Activated T-helper 1 cell treated with anti-CD3 and anti-CD28 coated beads, Interleukin-2, amount 50 U/mL, for 16 hours (primary cell): ENCODE measurements at places on chromosomes 16 and 17.

GRCh38 chr17:42459256-42459800, 650 bp downstream of the ATP6V0A1 start:
- no peak for DNase-seq

DNA sequence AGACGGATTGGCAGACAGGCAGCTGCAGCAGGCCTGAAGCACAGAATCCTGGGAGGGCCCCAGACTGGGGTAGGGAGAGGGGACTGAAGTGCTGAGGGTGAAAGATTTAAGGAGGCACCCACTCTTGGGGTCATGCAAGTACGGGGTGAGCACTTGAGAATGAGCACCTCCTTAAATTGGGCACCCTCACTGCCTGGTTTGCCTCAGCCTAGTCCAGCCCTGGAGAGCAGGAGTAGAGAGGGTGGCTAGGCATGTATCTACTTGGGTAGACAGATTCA, 154.1 kb upstream of the CDC42EP4 start:
- no peak for DNase-seq

DNA sequence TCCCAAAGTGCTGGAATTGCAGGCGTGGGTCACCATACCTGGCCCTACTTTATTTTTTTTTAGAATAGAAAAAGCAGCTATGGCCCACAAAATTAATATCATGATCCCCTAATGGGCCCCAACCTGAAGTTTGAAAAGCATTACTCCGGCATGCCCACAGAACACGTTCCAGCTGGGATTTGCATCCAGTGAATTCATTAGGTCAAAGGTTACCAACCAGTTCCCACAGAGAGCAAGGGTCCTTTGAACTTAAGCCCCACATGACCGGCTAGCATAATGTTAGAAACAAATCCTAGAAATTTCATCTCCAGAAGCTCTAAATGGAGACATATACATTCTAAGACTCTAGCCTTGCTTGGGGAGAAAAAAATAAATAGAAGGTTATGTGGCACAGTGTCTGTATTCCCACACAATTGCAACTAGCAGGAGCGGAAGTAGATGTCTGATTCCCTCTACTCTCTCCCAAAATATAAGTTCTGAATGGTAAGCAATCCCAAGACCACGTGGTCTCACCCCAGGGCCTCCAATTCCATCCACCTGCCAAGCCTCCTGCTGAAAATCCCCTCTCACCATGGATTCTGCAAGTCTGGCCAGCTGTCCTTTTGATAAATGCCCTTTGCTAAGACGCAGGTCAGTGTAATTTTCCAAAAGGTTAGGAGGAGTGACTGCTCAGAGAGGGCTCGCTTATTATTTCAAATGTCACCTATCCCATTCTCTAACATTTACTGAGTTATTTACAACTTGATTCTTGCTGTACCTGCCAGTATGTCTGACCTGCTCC, 395.8 kb downstream of the NPIPA8 start:
- DNase-seq: no peak

DNA sequence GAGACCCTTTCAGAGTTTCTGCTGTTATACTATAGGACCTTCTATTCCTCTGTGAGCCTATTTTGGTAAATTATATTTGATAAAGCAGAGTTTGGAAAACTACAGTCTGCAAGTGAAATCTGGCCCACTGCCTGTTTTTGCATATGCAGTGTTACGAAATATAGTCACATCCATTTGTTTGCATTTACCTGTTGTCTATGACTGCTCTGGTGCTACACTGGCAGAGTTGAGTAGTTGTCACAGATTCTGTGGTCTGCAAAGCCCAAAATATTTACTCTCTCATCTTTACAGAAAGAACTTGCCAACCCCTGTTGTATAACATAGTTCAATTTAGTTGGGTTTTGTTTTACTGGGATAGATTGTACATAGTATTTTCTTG, 42.3 kb downstream of the TNRC6A start:
- no peak for DNase-seq

- no peak for DNase-seq
Measured at GRCh38 chr16:21263640-21264570, 14.2 kb downstream of the CRYM start.

DNA sequence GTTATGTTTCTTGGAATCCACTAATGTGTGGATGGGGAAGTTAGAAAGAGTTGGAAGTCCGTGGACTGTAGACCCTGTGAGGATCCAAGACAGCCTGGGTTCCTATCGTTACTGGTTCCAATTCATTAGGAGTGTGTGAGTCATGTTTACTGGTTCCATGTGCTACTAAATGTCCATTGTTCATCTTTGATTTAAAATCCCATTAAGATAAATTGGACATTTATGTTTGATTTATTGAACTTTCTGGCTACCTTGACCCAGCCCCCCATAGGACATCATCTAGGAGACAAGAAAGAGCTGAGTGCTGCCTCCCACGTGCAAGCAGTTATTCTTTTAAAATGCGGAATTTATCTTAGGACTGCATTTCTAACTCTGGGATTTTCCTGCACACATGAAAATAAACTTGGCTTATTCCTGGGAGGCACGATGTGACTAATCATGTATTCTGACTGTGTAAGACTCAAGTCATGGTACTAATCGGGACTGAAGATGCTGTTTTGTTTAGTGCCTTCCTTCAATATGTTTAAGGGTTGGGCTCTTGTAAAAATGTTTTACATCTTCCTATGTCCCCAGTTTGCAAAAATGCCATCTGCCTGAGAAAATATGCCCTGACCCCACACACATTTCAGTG, 53.4 kb downstream of the RGS9 start:
- DNase-seq: no peak

GRCh38 chr17:1362964-1363363, 37.1 kb downstream of the YWHAE start:
- DNase-seq: no peak

DNA sequence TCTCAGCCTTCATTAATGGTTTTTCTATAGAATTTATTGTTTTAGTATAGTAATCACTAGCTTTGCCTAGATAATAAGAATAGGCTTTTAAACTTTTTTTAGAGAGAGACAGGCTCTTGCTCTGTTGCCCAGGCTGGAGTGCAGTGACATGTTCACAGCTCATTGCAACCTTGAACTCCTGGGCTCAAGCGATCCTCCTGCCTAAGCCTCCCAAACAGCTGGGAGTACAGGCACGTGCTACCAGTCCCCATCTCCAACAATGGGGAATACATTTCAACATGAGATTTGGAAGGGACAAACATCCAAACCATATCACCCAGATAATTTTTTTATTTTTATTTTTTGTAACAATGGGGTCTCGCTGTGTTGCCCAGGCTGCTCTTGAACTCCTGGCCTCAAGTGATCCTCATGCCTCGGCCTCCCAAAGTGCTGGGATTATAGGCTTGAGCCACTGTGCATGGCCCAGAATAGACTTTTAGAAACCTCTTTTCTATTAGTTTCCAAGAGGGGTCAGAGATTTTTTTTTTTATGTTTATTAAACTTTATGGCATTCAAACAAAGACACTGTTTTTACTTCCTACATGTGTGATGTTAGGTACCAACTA, 7.3 kb downstream of the NACA2 start:
- no peak for DNase-seq

DNA sequence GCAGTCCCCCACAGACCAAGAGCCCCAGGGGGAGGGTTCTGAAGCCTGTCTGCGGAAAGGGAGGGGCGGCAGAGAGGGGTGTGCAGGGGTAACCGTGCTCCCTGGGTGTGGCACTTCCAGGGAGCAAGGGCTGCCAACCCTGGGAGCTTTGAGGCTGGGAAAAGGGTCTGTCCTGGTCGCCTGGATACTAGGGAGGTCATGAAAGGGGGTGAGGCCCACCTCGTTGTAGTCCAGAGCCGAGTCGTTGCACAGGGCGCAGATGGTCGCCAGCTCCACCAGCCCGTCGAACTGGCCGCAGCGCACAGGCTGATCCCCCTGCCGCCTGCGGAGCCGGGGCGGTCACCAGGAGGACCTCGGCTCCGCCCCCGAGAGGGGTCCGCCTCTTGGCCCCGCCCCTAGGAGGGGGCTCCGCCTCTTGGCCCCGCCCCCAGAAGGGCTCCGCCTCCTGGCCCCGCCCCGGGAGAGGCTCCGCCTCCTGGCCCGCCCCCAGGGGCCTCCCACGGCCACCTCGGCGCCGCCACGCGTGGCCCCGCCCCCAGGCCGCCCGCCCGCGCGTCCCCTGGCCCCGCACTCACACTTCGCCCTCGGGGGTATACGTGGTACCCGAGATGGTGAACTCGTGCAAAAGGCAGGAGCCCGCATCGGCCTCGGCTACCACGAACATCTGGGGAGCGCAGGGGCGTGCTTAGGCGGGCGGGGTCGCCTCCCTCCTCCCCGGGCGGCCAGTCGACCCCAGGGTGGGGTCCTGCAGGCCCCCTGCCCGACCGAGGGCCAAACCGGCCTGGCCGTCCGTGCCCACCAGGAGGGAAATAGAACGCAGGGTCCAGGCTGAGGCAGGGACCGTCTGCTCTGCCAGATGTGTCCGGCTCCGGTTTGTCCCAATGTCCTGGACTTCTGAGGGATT, 19.5 kb downstream of the ATP2A3 start:
- no peak for DNase-seq

DNA sequence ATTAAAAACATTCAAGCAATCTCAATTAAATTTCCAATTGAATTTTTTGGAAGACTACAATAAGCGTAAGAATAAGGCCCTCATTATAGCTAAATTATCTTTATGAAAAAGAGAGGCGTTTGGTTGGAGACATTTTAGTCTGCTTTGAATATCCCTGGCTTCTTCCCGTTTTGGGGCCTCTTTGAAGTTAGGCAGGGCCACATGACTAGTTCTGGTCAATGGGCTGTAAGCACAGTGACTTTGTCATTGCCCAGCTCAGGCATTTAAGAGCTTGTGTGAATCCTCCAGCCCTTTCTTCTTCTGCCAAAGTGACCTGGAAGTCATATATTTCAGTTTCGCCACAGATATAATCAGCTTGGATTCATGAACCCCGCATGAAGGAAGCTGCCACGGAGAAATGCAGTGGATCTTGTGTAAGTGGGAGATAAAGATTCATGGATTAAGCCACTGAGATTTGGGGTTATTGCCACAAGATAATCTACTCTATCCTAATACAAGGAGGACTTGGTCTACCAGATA, 21.7 kb upstream of the UBTF start:
- no peak for DNase-seq

GRCh38 chr16:53872248-53873221, 168.6 kb downstream of the FTO start:
- DNase-seq: no peak

DNA sequence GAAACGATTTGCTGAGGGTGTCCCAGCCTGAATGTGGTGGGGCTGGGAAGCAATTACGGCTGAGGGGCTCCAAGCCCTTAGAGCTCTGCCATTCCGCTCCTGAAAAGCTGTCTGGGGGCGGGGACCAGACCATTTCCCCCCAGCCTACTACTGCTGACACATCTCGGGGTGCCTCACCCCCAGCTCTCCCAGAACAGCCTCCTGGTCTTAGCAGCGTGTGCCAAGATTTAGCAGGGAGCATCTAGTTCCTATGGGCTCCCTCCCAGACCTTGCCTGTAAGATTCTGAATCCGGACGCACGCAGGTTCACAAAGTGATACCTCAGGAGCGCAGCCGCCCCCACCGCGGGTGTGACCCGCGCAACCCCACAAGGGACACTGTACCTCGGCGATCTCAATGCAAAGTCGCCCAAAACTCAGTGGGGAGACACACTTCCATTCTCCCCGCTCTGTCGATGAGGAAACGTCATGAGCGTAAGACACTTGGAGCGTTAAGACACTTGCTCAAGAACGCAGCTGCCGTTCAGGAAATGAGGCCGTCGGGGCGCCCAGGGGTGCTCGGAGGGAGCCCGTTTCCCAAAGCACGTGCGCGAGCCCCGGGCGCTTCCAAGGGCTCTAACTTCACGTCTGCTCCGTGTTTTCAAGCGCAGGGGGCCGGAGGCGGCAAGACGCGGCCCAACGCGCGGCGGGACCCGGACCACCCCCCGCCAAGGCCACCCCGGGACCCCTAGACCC, 629 bp downstream of the GEMIN4 start:
- DNase-seq: peak; percentile 22

DNA sequence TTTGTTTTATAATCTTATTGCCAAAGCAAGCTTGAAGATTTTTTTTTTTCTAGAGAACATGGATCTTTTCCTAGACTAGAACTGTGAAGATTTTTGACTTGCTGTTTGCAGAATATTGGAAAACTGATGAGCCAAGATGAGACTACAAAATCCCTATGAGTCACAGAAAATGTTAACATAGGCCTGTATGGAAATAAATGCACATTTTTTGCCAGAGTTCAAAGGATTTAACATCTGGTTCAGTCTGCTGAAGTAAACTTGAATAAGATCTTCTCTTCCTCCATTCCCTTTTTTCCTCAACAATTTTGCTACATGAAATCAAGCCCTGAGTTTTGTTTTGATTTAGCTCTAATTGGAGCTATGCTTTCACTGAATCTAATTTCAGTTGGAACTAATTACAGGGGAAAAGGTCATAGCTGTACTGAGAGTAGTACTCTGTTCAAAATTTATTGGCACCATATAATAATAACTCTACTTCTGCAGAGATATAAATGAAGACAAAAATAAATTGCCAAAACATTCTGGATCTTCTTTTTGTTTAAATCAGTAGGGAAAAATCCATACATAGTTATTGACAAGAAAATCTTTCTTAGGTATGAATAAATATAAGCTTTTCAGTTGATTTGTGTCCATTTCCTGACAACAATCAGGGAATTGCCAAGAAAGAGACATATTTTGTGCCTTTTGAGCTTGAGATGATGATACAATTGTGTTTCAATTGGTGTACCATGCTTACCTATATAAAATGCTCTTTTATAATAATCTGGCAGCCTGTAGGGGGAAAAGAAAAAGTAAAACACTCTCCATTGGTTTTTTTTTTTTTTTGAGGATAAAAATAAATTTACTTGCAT, 387.5 kb upstream of the GOT2 start:
- DNase-seq: no peak

- DNase-seq: no peak
Measured at GRCh38 chr16:8552487-8553221, 37.7 kb downstream of the TMEM114 start.

DNA sequence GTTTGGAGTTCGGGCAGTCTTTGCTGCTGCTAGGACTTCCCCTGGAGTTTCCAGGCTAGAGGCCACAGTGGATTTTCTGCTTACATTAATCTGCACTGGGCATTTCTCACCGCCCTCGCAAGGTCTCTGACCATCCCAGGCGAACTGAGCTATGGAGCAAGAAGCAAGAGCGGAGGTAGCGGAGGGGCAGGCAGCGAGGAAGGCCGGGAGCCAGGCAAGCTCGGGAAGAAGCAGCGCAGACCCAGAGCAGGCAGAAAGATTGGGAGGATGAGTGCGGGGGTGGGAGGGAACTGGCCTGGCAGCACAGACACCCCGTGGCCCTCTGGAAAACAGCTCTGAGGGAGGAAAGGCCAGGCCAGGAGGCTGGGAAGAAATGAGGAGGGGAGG, 3.8 kb downstream of the COTL1 start:
- no peak for DNase-seq

- no peak for DNase-seq
Measured at GRCh38 chr16:81939164-81940056, 71.9 kb downstream of the SDR42E1 start.
